Choroid plexus epithelial cell (primary cell): ENCODE measurements at places on chromosomes 6 and 20.

DNA sequence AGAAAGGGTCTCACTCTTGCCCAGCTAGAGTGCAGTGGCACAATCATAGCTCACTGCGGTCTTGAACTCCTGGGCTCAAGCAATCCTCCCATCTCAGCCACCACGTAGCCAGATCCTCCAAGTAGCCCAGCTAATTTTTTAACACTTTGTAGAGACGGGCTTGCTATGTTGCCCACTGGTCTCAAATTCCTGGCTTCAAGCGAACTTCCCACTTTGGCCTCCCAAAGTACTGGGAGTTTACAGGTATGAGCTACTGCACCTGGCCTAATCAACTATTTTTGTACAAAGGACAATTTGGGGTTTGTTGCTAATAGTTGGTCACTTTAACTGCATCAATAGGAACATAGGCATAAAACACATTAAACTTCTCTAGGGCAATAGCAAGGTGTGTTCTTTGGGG, 29.9 kb upstream of the SYNCRIP start:
- DNase-seq = no peak

- DNase-seq = no peak
These were observed 4.5 kb upstream of the MMP9 start for GRCh38 chr20:46004187-46004586.

- no peak for DNase-seq
These were observed 59.3 kb downstream of the BTBD3 start for GRCh38 chr20:11976966-11977365.

GRCh38 chr6:3296537-3296936, 37.8 kb downstream of the PSMG4 start:
- no peak for DNase-seq

DNA sequence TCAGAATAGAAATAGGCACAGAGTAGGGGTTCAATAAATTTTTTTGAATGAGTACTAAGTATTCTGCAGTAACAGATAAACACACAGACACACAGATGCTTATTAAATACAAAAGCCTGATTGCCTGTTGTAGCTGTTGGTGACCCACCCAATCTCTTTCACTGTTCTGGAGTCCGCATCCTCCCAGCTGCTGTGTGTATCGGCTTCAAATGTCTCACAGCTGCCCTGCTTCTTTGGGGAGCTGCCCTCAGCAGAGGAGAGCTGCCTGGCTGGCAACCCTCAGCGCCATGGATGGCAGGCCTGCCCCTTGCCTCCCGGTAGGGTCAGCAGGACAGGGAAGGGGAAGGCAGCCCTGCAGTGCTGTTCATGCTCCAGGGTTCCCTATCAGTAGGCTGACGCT, 85.9 kb upstream of the PRND start:
- no peak for DNase-seq

GRCh38 chr6:32968093-32968866, at the start of gene BRD2:
Gene BRD2, plus strand, starts transcription at chr6:32968594. Its CDS starts 4,305 bp downstream, at chr6:32972899.
- peak; percentile 98 for DNase-seq

GRCh38 chr6:150448221-150448620, 79.4 kb downstream of the IYD start:
- DNase-seq = no peak

DNA sequence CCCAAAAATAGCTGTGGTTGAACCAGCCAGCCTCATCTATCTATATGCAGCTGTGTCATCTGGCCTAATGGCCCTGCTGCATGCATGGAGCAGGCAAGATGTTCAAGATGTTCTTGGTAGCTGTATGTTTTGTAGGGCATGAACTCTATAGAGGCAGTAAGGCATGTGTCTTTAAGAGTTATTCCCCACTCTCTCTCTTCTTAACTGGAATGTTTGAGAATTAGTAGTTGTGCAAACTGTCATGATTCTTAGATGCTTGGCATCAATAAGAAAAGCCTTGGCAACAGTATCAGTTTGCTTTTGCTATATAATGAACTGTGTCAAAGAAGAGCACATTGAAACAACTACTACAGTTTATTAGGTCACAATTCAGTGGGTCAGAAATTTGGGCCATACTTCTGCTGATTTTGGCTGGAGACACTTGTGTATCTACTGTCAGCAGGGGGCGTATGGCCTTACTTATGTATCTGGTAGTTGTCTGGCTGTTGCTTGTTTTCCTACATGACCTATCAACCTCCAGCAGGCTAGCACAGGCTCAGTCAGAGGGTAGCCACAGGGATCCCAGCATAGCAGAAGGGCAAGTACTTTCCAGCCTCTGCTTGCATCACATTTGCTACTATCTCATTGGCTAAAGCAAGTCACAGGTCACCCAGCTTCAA, 56.1 kb upstream of the LAMP5 start:
- DNase-seq = peak; percentile 84

- no peak for DNase-seq
These were observed 58.9 kb upstream of the MCM9 start for GRCh38 chr6:118993803-118994251.
